ENCODE measurements at places on chromosomes 2 and 18.
A peak's percentile ranks its signal among the peaks of the same experiment; 100 is the strongest.

GRCh38 chr2:148282201-148282600 lies 261.3 kb downstream of the MBD5 start:
- DNase-seq = no peak

DNA sequence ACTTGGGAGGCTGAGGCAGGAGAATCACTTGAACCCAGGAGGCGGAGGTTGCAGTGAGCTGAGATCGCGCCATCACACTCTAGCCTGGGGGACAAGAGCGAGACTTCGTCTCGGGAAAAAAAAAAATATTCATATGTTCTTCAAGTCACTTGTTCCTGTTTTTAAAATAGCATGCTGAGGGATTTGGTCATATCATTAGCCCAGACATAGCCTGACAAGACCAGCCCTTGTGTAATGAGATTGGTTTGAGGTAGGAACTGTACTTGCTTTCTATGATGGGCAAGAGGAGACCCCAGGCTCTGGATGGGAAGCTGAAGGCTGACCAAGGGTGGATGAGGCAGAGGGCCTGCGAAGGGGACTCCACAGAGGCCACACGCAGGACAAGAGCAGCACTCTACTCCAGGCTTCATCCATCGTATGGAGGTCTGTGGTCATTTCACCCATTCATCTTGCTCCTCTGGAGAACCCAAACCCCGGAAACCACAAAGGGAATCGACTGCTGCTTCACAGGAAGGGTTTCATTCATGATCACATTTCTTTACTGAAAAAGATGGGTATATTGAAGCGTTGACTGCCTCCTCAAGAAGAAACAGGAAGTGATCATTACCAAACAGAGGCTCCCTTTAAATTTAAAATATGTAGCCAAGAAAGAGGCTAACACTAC lies 87.1 kb upstream of the ZNF397 start:
- DNase-seq = no peak

- DNase-seq = no peak
These were observed 17.7 kb upstream of the PHLPP1 start for GRCh38 chr18:62697636-62698035.

DNA sequence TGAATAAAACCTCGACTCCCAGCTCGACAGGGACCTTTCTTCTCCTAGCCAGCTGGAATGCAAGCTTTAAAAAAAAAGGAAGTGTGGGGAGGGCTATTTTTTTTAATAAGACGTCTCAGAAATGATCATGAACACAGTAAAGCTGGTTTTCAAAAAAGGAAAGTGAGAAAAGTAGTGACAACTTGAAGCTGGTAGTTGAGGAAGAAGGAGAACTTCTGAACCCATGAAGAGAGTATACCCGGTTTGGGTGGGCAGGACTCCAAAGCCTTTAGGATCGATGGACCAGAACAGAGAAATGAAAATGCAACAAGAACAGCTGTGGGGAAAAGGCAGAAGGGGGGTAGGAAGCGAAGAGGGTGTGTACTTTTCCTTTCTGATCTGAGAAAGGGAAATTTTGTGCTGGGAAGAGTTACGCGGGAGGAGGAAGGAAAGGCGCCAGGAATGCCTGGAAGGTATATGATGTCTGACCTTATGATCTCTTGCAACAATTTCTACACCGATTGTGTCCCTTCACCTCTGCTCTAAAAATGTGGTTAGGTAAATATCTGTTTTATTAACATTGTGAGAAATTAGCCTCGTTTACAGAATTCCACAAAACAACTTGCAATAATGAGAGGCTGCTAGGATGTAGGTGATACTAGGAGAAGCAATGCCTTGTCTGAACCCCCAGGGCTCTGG lies 22.6 kb upstream of the CYP1B1 start:
- DNase-seq = no peak

DNA sequence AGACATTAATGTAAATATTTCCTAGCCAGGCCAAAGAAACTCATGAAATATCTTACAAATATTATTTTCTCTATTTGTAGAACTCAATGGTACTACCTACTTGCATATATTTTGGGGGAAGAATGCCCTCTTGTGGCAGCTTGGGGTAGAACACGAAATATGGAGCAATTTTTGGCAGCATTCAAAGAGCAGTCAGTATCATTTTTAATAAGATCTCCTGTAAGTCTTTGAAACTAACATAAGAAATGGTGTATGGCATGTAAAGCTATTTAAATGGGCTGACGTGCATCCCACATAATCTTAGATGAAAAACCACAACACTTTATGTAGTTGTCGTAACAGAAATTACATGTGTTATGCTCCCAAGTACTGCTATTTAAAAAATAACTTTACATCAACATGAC lies 62.3 kb upstream of the CCDC195 start:
- no peak for DNase-seq

- DNase-seq = no peak
These were observed at the start of gene TMEM182 for GRCh38 chr2:102761763-102762162. TMEM182 (plus strand) TSS chr2:102762031; CDS start chr2:102762218, 187 bp downstream.

GRCh38 chr2:73279852-73280251 lies 4.4 kb downstream of the FBXO41 start:
- DNase-seq = no peak

DNA sequence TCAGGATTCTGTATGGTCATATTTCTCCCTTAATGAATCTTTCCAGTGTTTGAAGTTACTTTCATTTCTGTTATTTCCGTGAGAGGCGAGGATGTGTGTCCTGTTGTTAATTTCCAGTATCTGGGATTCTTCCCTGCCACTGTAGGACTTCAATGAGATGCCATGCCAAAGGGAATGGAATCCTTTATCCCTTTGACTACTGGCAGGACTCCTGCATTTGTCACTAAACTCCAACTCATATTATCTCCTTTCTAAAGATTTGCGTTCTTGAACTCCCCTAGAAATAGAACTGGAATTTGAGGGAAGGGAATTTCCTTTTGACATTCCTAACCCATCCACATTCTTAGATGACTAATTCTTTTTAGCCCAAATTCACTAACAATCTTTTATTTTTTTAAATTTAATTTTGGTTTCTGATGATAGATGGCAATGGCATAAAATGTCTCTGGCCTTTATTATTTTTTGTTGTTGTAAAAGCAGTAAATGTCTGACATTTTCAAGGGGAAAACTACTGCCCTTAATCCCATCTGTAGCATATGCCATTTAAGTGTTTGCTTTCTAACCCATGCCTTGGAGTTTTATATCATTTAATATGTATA lies 87.8 kb upstream of the EML6 start:
- no peak for DNase-seq

- DNase-seq = no peak
These were observed 52.2 kb downstream of the CDK15 start for GRCh38 chr2:201858281-201859184.

- DNase-seq = no peak
These were observed 58.0 kb upstream of the CABYR start for GRCh38 chr18:24080861-24081260.

- no peak for DNase-seq
These were observed 400.6 kb upstream of the ID2 start for GRCh38 chr2:8281234-8281633.

DNA sequence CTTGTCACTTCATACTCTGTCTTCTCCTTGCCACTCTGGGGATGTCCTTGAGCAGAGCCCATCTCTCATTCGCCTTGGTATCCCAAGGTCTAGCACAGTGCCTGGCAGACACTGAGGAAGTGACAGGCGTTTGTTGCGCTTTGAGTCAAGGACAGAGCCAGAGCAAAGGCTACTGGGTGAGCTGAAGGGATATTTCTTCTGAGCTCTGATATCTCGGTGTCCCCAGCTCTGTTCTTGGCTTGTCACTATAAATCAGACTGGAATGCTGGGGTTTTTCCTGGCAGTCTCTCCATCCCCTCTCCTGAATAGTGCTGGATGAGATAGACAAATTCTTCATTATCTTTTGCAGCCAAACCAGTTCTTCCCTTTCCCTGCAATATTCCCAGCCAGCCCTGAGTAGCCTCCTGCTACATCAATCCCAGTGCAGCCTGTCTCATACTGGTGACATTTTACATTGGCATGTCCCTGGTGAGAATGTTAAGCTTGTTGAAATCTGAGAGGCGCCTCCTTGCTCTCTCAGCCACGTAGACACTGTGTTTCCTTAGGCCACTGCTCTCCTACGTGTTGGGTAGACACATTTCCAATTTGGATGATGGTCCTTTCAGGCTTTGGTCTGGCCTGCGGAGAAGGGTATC lies 61.7 kb downstream of the CTIF start:
- DNase-seq = no peak

DNA sequence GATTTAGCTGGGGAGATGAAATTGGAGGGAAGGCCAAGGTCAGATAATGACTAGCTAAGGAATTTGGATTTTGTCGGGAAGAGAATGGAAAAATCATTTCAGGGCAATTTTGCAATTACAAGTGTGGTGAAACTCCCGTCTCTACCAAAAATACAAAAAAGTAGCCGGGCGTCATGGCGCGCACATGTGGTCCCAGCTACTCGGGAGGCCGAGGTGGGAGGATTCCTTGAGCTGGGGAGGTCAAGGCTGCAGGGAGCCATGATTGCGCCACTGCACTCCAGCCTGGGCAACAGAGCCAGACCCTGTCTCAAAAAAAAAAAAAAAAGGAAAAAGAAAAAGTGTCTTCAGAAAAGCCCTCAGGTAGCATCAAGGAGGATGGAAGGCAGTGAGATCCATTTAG lies 1.2 kb upstream of the TXNL1 start:
- DNase-seq = no peak

DNA sequence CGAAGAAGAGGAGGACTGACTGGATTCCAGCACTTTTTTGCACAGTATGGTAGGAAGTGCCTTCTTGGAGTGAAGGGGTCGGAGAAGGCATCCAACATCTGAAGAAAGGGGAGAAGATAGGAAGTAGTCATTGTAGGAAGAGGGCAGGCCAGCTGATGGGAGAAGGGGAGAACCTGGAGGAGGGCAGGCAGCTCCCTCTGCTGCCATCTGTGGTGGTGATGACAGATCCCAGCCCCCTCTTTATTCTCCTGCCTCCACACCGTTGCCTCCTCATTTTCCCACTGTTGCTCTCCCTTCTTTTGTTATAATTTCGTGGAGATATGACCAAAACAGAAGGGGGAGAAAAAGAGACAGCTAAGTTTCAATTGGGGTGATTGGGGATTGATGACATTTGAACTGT lies 2.9 kb upstream of the SCYGR2 start:
- no peak for DNase-seq

DNA sequence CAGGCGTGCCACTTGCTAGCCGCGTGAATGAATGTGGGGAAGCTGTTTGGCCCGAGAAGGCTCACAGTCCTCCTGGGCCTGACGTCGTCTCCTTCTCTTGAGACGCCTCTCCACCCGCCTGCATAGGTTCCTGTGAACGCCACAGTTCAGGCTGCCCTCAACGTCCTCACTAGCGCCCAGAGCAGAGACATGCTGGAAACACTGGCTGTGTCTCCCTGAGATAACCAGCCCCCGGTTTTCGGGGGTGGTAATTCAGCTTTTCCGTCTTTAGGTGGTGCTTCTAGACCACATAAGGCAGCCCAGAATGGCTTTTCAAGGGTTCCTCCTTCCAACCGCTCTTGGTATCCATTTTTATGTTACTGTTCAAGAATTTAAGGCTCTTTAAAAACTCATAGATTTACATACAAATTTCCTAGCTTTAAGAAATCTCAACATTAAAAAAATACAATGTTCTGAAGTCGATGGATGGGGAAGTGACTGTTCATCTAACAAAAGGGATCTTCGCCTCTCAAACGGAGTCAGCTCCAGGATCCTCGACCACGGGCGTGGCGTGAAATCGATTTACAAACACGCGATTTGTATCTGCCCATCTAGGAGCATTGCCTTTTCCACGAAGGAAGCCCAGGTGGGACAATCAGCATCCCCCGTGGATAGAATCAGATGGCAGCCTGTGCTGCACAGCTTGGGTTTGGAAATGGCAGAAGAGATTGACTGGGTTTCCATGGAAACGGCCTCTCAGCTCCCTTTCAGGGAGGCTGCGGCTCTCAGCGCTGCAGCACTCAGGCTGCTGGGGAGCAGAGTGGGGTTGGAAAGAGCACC lies 110.6 kb upstream of the PXDN start:
- peak; percentile 86 for DNase-seq

GRCh38 chr2:95019572-95019971 lies 5.9 kb upstream of the MAL start:
- DNase-seq = no peak

DNA sequence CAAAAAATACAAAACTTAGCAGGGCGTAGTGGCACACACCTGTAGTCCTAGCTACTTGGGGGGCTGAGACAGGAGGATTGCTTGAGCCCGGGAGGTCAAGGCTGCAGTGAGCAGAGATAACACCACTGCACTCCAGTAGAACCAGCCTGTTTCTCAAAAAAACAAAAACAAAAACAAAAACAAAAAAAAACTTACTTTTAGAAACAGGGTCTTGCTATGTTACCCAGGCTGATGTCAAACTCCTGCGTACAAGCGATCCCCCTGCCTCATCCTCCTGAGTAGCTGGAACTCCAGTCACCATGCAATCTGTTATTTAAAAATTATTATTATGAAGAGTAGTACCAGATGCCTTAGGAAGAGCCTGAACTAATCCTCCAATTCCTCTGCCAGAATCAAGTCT lies 35.0 kb upstream of the GLI2 start:
- no peak for DNase-seq

- no peak for DNase-seq
These were observed 170.3 kb upstream of the VRK2 start for GRCh38 chr2:57876313-57876712.

DNA sequence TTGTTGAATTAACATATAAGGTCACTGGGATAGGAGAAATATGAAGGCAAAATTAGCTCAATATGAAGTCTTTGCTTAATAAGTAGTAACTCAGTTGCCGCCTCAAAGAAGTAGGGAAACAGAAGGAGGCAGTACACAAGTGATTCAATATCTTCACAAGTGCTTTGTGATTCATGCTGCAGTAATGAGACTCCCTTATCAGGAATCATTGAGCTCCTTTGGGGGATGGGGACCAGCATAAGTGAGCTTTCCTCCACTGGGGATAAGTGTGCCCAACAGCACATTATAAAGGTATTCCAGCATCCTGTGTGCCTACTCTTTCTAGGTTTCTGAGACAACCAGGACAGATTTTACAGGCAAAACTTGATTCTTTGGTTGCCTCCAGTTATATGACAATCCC lies 323.4 kb upstream of the UBE2E3 start:
- no peak for DNase-seq

DNA sequence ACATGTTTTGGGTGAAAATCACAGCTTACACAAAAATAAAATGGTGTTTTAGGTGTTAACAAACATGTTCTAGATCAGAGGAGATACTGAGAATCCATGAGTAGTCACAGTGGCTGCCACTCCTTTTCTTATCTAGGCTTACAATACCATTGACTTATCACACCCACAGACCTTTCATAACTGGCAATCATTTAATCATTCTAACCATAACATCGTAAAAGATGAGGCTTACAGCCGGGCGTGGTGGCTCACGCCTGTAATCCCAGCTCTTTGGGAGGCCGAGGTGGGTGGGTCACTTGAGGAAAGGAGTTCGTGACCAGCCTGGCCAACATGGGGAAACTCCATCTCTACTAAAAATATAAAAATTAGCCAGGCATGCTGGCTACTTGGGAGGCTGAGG lies 18.8 kb upstream of the SERPINB5 start:
- no peak for DNase-seq

- DNase-seq = no peak
These were observed 34.4 kb downstream of the ZFP36L2 start for GRCh38 chr2:43191947-43192516.
